ENCODE measurements at places on chromosomes 11 and 22. TPM values are rescaled to one million over a fixed set of nuclear protein-coding genes. Genes with fewer than 3 reads are reported as not detected.
A peak's percentile ranks its signal among the peaks of the same experiment; 100 is the strongest.

- peak; percentile 89 for DNase-seq
These were observed 1.2 kb upstream of the TMEM45B start for GRCh38 chr11:129814244-129815014.

DRICH1 gene
- 0.62 TPM for total RNA-seq

GRCh38 chr11:32781721-32782120 lies 12.7 kb downstream of the CCDC73 start:
- DNase-seq, result no peak

DNA sequence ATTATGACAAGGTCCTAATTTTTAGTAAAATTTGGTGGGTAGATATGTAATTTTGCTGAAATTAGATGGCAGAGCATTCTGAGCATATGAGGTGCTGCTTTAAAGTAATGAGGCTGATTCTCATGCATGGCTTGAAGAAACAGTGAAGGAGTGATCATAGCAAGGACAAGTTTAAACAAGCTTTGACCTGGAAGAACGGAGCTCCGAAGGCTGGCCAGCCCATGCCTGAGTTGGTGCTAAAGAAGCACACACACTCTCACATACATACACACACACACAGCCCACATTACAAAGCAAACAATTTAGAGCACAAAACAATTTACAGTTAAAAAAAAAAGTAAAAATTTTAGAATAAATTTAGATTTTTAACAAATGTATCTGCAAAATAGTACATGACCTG lies 150.7 kb downstream of the DCDC1 start:
- no peak for DNase-seq

DNA sequence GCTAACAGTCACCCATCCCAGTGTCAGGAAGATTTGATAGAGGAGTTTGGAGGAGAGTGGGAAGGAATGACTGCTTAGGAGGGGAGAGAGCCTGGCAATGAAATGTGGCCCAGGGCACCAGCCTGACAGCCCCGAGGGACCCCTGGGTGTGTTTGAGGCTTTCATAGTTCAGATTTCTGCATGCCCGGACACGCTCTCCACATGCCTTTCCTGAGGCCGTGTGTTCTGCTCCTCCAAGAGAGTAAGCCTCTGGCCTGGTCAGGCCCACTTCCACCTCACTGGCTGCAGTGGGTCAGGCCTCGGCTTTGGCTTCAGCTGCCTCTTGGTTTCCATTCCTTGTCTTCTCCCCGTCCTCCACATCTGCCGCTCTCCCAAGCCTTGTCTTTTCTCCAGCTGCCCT lies 78.4 kb downstream of the C22orf31 start:
- no peak for DNase-seq

LRRC4C gene
- total RNA-seq, result not detected

- no peak for DNase-seq
These were observed 3.3 kb downstream of the ARL14EP start for GRCh38 chr11:30326114-30326778.

DNA sequence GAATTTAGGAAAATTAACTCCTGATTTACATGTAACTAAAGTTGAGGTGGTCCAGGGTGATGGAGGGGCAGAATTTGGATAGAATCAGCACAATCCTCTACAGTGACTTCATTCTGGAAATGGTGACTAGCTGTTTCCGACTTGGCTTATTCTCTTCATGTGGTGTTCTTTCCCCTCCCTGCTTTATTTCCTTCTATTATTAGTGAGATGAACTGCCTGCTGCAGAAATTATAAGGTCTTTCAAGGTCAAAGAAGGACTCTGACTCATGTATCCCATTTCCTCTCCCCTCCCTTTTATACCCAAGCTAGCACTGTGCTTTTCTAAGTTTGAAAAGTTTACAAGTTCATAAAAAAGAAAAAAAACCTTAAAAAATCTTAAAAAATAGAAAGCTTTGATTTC lies 12.2 kb upstream of the MRPL17 start:
- DNase-seq, result no peak

GRCh38 chr11:102626676-102627075 lies 1.5 kb upstream of the MMP20 start:
- DNase-seq, result no peak

SYCE3 gene
- 1.0 TPM for total RNA-seq

DNA sequence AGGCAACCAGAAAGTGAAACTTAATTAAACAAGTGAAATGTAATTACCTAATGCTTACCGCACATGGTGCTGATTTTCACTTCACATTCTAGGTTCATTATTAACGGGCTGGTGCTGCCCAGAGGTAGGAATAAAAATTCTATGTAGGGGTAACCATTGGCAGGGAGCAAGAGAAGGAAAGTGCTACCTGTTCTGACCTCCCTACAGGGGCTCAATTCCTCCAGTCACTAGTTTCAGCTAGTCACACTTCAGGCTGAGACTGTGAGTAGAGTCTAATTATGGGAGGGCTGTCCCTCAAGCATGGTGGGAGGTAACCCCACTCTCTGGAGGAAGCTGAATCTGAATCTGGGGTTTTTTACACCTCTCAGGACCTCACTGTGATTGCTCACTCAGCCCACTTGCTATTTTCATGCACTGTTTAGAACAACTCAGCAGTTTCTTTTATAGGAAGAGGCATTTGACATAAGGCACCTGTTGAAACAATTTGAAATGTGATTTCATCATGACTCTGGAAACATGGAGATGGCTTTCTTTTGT lies 75.4 kb downstream of the MAML2 start:
- peak; percentile 71 for DNase-seq

- DNase-seq, result peak; percentile 50
These were observed 1335.0 kb downstream of the BRD1 start for GRCh38 chr22:48492366-48493320.

DNA sequence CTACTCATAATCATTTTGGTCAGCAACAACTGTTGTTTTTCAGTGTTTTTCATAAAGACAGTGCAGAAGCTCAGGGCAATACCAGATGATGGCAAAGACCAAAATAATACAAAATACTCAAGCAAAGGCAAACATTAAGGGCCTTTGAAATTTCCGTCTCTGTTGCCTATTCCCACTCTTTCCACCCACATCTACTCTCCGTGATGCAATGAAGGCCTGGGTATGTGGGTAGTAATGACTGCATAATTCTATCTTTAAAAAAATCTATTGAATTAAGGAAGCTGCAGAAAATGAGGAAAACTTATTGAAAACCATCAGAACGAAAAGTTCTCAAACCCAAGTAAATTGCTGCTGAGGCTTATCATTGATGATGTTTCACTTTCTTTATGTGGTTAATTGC lies 203.3 kb downstream of the MAML2 start:
- no peak for DNase-seq

DNA sequence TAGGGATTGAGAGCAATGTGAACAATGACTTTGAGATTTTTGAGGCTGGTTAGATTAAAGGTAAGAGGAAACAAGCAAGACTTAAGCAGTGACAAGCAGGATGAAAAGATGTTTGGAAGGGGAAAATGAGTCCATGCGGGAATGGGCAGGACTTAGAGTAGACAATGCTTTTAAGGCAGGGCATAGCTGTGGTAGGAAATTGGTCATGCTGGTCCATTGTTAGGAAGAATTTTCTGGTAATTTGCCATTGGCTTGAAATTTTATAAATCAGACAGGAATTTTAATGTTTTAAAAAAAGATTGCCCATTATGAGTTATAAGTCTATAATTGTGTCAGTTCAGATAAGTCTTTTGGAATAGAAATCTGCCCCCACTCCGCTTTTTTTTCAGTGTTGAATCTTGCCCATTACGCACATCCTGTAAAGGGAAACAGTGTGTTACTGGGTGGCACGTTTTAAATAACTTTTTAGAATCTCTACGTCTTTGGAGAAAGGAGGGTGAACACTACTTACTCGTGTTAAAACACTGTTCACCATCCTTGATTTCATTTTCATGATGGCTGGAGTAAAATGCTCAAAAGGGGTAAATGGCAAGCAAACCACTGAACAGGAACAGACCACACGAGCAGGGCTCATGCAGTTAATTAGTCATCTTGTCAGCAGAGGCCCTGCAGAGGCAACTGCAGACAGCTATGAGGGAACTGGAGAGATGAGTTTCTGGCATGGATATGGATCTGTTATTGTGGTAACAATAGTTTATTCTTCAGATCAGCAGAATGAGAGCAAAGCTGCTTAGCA lies 25.0 kb downstream of the SWAP70 start:
- peak; percentile 16 for DNase-seq

P2RX3 gene
- not detected for total RNA-seq

DNA sequence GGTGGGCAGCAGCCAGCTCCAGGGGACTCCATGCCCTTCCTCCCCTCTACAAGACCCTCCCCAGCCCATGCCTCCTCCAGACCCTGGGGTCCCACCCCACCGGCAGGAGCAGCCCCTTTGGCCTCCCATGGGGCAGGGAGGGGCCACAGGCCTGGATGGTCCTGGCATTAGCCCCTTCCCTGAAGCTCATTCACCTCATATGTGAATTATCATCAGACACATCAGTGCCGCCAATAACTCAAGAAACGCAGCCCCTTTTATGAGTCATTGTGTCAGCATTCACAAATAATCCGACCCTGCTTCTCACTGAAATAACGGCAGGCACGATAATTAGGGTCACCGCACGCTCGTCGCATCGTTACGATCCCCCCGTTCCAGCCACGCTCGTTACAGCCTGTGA lies 124.2 kb downstream of the BRD1 start:
- DNase-seq, result no peak

NPAS4 gene
- total RNA-seq, result not detected

Measured in activated CD4-positive, alpha-beta memory T cell treated with anti-CD3 and anti-CD28 coated beads for 36 hours (primary cell).